BJ (cell line): ENCODE measurements at places on chromosomes 12 and 14.
A peak's percentile ranks its signal among the peaks of the same experiment; 100 is the strongest.

DNA sequence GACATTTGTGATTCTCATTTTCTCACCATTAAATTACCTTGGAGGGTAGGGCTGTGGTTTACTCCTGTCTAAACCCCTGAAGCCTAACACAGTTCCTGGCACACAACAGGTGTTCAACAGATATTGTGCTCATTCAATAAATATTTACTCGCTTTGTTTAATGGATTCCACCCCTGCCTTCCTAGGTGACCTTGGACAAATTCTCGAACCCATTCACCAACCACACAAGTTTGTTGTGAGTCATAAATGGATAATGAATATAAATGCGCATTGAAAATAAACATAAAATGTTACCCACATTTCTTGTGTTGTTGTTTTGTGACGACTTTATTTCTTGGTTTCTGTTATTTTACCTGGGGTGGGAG lies 362 bp upstream of the TSFM start:
- DNase-seq: no peak

DNA sequence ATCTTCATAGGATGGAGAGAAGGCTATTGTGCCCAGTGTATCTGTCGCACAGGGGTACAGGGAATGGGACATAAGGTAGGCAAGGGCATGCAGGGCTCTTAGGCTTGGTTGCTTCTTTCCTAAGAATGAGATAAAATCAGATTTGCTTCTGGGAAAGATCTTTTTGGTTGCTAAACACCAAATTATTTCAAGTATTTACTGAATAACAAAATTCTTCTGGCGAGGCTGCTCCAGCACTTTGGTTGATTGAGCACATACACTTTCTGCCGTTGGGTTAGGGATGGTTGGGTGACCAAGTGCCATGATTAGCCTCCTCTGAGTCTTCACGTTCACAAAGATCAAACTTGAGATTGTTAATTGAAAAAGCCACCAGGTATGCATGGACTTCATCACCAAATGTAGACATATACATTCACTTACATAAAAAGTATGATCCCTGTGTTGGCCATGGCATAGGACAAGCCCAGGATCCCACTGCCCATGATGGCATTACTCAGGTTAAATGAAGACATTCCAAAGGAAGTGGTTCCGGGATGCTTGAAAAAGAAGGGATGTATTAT lies 38.2 kb downstream of the SLC38A4 start:
- DNase-seq: no peak

DNA sequence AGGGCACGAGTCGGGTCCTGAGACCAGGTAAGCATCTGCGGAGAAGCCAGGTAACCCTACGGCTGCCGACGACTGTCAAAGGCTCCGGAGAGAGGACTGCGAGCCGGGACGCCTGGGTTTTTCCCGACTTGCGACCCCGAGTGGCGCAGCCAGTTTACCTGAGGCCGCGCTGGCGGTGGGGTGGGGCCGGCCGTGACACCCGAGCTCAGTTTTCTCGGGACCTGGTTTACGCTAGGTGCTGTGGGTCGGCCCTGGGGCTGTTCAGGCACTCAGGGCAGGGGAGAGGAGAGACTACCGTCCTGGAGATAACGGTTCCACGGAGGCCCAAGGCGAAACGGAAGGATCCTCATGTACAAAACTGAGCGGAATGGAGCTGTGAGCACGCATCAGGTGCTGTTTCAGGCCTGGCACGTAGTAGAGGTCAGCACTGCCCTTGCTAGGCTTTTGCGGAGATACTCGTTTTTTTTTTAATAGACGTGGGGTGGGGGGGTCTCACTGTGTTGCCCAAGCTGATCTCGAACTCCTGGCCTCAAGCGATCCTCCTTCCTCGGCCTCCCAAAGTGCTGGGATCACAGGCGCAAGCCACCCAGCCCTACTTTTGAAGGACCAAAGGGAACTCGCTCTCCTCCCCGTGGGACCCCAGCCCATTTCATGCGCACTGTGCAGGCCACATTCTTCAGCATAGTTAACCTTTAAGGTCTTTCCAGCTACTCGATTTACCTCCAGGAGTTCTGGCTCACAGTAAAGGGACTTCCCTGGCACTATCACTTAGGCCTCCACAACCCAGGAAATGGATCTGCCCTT lies 471 bp downstream of the MTRFR start:
- no peak for DNase-seq

DNA sequence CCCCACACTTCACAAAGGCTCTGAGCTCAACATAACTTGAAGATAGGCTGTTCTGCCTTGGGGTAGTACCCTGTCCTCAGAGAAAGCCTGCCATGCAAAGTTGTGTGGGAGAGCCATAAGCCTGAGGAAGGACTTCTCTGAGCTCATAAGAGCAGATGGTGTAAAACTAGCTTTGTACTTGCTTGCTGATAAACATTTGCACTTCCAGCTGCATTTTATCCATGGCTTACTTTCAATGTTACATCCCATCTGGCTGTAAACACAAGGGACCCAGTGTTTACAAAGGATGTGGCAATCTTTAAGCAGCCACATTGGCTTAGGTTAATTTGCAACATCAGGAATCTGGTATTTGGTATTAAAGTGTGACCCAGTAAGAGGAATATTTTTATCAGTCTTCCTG lies 258.1 kb downstream of the IPO8 start:
- DNase-seq: no peak

DNA sequence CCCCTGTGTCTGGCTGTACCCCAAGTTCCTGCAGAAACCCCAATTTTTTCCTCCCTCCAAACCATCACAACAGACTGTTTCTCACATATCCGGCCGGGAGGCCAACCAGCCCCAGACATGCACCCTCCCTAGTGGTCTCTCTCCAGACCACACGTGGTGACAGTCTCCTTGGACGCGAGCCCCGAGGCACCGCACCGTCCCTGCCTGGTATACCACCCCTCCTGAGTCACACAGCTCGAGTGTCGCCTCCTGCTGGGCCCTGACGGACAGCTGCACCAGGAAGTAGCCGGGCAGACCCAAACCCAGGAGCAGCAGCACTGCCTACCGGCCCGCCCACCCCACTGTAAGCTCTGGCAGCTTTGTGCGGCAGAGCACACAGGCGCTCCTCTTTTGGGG lies 97.4 kb downstream of the RFLNA start:
- no peak for DNase-seq

- DNase-seq: no peak
Measured at GRCh38 chr14:30243207-30243606, 315.6 kb upstream of the PRKD1 start.

- no peak for DNase-seq
Measured at GRCh38 chr12:50685641-50686040, 78.3 kb upstream of the ATF1 start.

- no peak for DNase-seq
Measured at GRCh38 chr12:119241580-119242169, 62.9 kb downstream of the HSPB8 start.

- DNase-seq: no peak
Measured at GRCh38 chr14:92994942-92995341, 72.0 kb downstream of the CHGA start.

DNA sequence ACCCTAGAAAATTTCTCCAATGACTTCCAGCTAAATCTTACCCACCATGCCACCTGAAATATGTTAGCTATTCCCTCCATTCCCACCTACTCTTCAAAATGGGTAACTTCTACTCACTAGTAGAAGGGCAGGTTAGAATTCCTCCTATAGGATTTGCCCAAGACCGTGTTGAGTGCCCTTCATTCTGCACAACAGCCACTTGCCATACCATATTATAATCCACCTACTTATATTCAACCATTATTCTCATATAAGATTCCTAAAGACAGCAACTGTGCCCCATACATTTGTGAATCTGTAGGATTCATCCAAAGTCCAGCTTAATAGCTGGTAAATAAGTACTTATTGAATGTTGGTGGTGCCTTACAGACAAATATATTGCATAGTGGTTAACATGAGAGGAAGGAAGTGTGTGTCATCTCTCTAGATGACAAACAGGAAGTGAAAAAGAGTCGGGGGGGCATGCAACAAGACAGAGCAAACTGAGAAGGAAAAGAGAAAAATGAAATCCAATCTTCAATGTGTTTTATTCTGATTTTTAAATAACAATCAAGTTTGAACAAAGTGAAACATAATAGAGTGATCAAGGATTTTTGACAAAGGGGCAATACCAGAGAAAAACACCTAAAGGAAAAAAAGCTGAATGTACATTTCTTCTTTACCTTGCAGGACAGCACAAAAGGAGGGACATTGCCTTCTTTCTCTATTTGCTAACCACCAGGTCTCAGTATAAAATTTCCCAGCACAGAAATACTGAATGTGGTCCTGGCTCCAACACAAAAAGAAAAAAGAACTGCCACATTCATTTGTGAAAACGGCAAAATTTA lies 389.3 kb upstream of the USP15 start:
- DNase-seq: no peak

DNA sequence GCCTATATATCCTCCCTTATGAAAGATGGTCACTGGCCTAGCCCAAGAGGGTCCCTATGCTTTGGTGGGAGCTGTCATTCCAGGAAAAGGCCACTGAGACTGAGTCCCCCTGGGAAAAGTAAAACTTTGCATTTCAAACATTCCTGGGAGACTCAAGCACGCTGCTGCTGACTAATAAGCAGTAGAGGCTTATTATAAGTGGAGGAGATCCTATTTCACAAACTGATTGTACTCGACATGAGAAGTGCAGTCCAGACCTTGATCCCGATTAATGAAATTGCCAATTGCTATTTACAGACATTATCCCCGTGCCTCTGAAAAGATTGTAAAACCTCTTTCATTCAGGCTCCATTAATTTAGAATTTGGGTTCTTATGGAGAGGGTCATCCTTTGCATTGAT lies 96.6 kb downstream of the EMP1 start:
- no peak for DNase-seq

GRCh38 chr12:16350682-16351081 lies 3.2 kb downstream of the MGST1 start:
- peak; percentile 70 for DNase-seq

- no peak for DNase-seq
Measured at GRCh38 chr12:41910578-41911320, 233.9 kb downstream of the GXYLT1 start.

DNA sequence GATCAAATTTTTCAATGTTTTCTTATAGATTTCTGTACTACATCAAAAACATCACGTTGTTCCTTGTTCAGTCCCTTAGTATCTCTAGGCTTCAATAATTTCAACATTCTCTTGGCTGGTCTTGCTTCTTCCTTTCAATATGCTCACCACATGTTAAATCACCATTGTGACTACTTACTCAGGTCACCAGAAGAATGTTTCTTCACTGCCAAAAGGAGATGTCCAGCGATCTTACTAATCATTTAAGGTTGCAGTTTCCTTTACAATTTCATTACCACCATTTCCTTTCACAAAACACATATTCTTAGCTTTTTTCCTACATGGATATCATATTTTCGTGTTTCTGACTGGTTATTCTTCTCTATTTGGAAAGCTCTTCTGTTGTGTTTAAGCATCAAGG lies 363.8 kb downstream of the NAV3 start:
- peak; percentile 84 for DNase-seq

- DNase-seq: no peak
Measured at GRCh38 chr12:129298921-129299320, 445.6 kb downstream of the GLT1D1 start.

- DNase-seq: no peak
Measured at GRCh38 chr12:87518036-87518435, 511.2 kb downstream of the C12orf50 start.

DNA sequence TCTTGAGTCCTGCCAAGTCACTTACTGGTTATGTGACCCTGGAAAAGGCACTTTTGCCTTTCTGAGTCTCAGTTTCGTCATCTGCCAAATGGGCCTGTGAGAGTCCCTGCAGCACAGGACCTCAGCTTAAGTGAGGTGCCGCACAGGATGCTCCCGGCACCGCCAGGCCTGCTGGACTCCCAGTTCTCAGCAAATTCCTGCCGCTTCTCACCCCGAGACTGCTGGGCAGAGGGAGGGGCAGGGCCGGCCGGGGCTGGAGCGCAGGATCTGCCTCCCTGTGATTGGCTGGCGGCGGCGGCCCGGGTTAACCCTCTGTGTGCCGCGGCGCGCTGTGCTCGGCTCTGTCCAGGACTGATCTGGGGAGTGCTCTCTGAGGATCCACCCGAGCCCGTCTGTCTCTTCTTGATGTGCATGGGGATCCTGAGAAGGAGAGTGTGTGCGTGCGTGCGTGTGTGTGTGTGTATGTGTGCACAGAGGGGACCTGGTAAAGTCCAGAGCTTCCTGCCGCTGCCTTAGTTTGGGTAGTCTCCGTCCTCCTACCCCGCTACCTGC lies 8.6 kb downstream of the SETD1B start:
- no peak for DNase-seq

GRCh38 chr14:89592961-89593360 lies 175.9 kb upstream of the FOXN3 start:
- no peak for DNase-seq

GRCh38 chr12:16329594-16329993 lies 17.9 kb upstream of the MGST1 start:
- no peak for DNase-seq

DNA sequence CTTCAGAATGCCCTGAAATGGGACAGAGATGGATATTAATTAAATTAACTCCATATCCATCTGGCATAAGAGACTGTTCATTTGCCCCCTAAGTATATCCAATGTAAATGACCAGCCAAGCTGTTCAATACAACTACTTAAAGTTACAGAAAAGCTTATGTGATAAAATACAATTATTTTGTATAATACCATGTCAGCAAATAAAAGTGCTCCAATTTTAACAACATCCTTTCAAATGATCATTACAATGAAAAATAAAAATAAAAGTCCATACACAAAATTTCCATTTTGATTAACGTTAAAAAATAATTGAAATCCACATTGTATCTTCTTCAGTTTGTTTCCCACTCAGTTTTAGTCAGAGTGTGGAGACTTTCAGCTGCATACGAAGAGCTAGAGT lies 5.7 kb downstream of the CLEC6A start:
- DNase-seq: no peak

GRCh38 chr12:109115758-109116610 lies at the start of gene ACACB:
ACACB (plus strand) TSS chr12:109116587; CDS start chr12:109139406, 22,819 bp downstream.
- DNase-seq: no peak

GRCh38 chr12:14135996-14136395 lies 154.6 kb upstream of the GRIN2B start:
- DNase-seq: no peak

DNA sequence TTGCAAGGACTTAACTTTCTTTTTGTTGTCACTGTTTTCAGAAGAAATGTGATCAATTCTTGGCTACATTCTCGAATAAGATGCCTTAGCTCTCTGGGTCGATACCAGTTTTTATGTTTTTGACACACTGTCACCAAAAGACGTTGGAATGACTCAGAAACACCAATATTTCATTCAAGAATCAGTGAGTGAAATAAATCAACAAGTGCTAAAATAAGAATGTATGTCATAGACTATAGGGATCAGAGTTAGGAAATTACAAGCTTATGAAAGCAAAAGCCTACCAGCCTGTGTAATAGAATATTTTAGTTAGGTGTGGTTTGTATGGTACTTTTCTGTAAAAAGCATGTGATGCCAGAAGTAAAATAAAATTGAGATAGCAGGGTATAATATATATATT lies 17.8 kb downstream of the PPHLN1 start:
- no peak for DNase-seq

DNA sequence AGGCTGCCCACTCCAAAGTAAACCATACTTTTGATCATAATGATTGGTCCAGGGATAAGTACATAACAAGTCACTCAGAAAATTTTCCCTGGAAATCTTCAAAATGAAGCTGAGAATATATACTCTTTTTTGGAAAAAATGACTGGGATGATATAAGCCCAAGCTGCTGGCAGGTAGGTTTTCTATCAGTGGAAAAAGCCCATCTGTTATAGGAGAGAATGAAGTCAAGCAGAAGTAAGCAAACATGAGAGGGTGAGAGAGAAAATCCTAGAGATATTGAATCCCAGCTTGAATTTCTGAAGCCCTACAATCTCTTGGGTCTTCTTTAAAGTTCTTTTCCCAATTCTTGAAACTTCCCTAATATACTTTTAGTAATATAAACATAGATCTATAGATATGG lies 37.3 kb upstream of the ZDHHC17 start:
- DNase-seq: no peak

- no peak for DNase-seq
Measured at GRCh38 chr14:105072381-105072861, 7.2 kb upstream of the GPR132 start.
